ENCODE measurements at places on chromosomes 4 and X. TPM values are rescaled to one million over a fixed set of nuclear protein-coding genes. Genes with fewer than 3 reads are reported as not detected.

The ZAR1 gene
- total RNA-seq, result not detected

- no peak for DNase-seq
- no peaks in the 10 kb centered on the region for H3K4me1 ChIP-seq
- H3K36me3 ChIP-seq, result no peaks in the 10 kb centered on the region
- H3K4me3 ChIP-seq, result no peak overlapping the region
Measured at GRCh38 chr4:159015841-159016240, 87.0 kb upstream of the RAPGEF2 start.

DNA sequence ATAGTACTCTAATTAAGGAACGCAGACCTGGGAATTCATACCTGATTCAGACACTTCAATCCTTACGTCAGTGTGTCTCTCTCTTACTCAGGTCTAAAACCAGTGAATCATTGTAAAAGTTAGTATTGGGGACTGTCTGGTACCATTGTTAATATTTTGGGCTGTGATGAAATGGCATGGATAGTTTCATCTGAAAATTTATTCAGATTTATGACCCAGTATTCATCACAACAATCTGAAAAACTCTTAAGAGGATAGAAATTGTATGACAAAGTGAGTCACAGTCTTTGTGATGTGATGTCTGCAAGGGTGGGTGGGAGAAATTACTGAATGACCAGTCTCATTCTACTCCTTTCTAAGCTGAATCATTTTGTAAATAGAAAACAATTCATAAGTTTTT is 10.3 kb downstream of the FGF2 start:
- DNase-seq, result no peak
- no peaks in the 10 kb centered on the region for H3K36me3 ChIP-seq
- no peak overlapping the region for H3K4me3 ChIP-seq
- H3K27ac ChIP-seq, result no peak overlapping the region

GRCh38 chrX:103644125-103644524 is 15.3 kb downstream of the TCEAL1 start:
- no peaks in the 10 kb centered on the region for H3K4me1 ChIP-seq
- no peak for DNase-seq
- H3K36me3 ChIP-seq, result no peaks in the 10 kb centered on the region
- H3K4me3 ChIP-seq, result no peak overlapping the region

GRCh38 chr4:176833400-176834175 is 40.9 kb upstream of the VEGFC start:
- H3K27ac ChIP-seq, result no peak overlapping the region
- H3K27me3 ChIP-seq, result no peaks in the 10 kb centered on the region
- H3K36me3 ChIP-seq, result no peaks in the 10 kb centered on the region
- H3K4me3 ChIP-seq, result no peak overlapping the region
- no peaks in the 10 kb centered on the region for H3K4me1 ChIP-seq

- no peaks in the 10 kb centered on the region for H3K36me3 ChIP-seq
- H3K4me1 ChIP-seq, result no peaks in the 10 kb centered on the region
- H3K4me3 ChIP-seq, result no peak overlapping the region
- H3K27ac ChIP-seq, result no peak overlapping the region
- no peaks in the 10 kb centered on the region for H3K27me3 ChIP-seq
Measured at GRCh38 chr4:175884048-175884447, 72.0 kb upstream of the GPM6A start.

GRCh38 chr4:155530290-155530689 is 136.4 kb upstream of the GUCY1A1 start:
- DNase-seq, result no peak
- peaks cover 73% of the 10 kb centered on the region for H3K4me1 ChIP-seq
- no peaks in the 10 kb centered on the region for H3K36me3 ChIP-seq
- H3K27ac ChIP-seq, result no peak overlapping the region
- no peak overlapping the region for H3K4me3 ChIP-seq
- no peaks in the 10 kb centered on the region for H3K27me3 ChIP-seq

GRCh38 chrX:65600106-65600505 is 65.5 kb upstream of the LAS1L start:
- no peak overlapping the region for H3K4me3 ChIP-seq
- DNase-seq, result no peak
- H3K36me3 ChIP-seq, result no peaks in the 10 kb centered on the region
- H3K27ac ChIP-seq, result no peak overlapping the region
- H3K27me3 ChIP-seq, result no peaks in the 10 kb centered on the region
